A673 (cell line): ENCODE measurements at places on chromosomes 16 and 17. TPM values are rescaled to one million over a fixed set of nuclear protein-coding genes. Genes with fewer than 3 reads are reported as not detected.
A peak's percentile ranks its signal among the peaks of the same experiment; 100 is the strongest.

The FSCN2 gene
- total RNA-seq = 0.26 and 0.31 TPM in 2 replicates

The C17orf78 gene
- total RNA-seq = not detected in 2 replicates

The KRTAP4-4 gene
- total RNA-seq = not detected in 2 replicates

DNA sequence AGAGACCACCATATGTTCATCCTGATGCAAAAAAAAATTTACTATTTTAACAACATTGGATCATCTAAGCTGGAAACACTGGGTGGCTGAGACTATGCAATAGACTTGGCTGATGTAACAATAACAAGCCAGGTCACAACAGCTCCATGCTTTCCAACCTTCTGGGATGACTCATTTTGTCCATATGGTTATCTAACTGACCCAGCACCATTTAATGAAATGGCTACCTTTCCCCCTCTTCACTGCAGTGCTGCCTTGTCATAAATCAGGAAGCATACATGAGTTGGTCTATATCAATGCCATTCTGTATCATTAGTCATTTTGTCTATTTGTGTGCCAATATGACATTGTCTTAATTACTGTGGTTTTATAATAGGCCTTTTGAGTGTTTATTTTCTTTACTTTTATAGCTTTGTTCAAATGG, 217.6 kb upstream of the KCNJ16 start:
- DNase-seq = no peak

DNA sequence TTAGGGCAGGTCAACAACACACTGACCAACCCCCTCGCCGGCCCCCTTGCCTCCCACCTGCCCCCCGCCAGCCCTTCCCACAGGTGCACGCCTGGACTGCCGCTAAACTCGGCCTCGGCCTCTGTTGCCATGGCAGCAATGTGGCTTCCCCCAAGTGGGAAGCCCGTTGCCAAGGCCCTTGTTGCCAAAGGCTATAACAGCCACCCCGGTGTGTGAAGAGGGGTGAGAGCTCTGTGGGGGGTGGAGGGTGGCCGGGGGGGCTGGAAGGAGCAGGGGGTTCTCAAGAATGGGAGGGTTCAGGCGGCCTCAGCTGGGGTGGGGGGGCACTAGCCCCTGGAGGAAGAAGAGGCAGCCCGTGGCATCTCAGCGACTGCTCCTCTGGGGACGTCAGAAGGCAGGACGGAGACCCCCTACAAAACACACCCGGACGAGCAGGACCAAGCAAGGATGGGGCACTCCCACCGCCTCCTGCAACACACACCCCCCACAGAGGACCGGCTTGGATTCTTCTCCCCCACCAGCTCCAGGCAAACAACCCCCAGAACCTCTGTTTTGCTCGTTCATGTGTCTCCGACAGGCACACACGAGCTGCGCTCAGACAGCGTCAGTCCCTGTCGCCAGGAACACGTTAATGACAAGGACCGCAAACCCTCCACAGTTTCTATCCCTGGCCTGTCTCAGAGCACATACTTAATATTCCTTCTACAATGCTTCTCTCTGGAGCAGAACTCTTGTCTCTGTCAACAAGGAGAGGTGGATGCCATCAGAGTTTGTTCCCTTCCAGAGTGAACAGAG, 55.7 kb downstream of the ABR start:
- DNase-seq = no peak

DNA sequence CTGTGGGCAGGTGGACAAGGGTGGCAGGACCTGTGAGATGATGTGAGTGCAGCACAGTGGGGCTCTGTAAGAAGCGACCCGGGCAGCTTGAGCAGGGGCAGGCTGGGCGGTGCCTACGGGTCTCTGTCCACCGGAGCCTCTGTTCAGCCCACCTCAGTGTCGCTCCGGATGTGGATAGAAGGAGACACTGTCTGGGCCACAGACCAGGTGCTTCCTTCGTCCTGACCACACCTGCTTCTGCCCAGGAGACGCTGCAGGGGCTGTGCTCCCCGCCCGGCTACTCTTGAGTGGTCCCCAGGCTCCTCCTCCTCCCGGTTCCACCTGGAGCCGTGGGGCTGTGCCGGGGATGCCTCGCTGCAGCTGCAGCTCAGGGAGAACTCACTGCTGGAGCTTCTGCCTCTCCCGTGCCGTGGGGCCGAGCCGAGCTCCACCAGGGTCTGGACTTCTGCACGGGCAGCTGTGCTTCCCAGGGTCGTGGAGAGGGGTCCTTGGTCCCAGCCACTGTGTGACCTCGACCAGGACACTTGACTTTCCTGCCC, 21.5 kb downstream of the METRNL start:
- no peak for DNase-seq

GRCh38 chr17:19645734-19646201, 2.8 kb upstream of the ALDH3A2 start:
- peak; percentile 62 for DNase-seq
